Psoas muscle (tissue), 8 donors: ENCODE measurements at places on chromosomes 2 and 18.

GRCh38 chr2:26612034-26612433 lies 29.1 kb downstream of the CIB4 start:
- no peak for DNase-seq

DNA sequence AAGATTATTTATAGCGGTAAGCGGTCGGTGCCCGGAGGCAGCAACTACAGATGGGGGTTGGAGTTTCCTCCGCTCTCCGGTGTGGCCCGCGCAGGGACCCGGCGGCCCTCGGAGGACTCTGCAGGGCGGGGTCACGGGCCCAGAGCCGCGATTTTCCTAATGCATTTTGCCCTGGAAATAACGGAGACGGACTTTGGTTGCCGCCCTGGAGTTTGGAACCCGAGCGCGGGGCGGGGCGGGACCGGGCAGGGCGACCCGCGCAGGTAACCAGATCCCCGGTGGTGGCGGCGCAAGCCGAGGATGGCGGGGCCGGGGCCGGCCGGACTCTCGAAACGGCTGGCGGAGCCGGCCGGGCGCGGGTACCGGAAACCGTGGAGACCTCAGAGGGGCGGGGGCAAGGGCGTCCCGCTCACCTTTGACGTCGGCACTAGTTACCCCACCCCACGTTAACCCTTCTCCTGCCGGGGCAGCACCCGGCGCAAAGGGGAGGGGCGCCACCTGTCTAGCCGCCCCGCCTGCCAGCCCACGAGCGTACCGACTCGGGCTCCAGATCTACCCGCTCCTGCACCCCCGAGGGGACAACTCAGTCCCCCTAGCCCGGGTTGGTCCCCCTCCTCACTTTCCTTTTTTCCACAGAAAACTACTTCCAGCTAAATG lies 2.9 kb downstream of the CYP26B1 start:
- peak; percentile 66 for DNase-seq

- DNase-seq, result no peak
Observed at GRCh38 chr2:105820691-105821090, 76.0 kb downstream of the NCK2 start.

GRCh38 chr2:6968319-6969100 lies 51.3 kb downstream of the RNF144A start:
- DNase-seq, result peak; percentile 74

GRCh38 chr18:58762781-58763171 lies 91.5 kb downstream of the MALT1 start:
- no peak for DNase-seq

- no peak for DNase-seq
Observed at GRCh38 chr2:113829761-113830160, 60.1 kb upstream of the ACTR3 start.

DNA sequence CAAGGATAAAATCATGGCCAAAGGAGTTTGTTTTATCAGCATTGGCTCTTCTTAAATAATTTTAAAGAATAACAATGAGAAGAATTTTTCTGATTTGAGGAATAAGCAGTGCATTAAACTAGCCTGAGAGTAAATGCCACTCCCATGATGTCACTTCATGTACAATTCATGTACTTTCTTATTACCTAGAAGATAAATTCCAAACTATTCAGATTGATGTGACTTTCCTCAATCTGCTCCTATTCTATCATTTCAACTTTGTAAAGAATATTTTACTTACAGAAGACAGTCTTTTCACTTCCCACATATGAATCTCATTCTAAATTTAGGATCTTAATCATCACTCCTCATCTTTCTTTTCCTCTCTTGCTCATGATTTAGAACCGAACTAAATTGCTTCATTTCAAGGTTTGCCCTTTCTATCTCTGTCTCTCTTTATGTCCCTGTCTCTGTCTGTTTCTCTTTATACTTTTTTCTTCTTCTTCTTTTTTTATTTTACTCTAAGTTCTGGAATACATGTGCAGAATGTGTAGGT lies 1142.0 kb upstream of the PIK3C3 start:
- no peak for DNase-seq

GRCh38 chr2:218272531-218273212 lies 2.4 kb downstream of the PNKD start:
- DNase-seq, result peak; percentile 86

- DNase-seq, result no peak
Observed at GRCh38 chr2:147440734-147441133, 404.1 kb upstream of the ACVR2A start.
